Right cardiac atrium (tissue), 5 donors: ENCODE measurements at places on chromosomes 4 and X. TPM values are rescaled to one million over a fixed set of nuclear protein-coding genes. Genes with fewer than 3 reads are reported as not detected.

Gene HSFX3
- total RNA-seq = not detected

Gene GPRASP1
- 18.0 TPM for total RNA-seq

Gene ADGRL3
- 1.4 TPM for total RNA-seq

Gene TMEM31
- total RNA-seq = not detected

Gene ZCCHC12
- total RNA-seq = not detected

DNA sequence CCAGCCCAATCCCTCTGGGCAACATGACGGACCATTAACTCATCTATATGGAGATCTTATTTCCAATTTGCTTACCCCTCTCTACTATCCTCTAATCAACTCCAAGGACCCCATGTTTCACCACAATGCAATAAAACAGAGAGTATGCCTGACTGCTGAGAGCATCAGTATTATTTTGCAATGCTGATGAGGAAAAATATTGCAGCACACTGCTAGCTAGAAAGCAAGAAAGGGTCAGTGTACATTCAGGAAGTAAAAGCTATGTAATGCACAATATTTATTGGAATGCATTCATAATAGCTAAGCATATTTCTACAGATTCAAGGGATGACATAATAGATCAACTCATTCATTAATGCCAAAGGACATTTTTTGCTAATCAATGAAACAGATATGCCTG lies 33.2 kb downstream of the ARAP2 start:
- no peak for DNase-seq

- DNase-seq = peak; percentile 78
Observed at GRCh38 chrX:153476666-153477363, 6.4 kb upstream of the HAUS7 start.

DNA sequence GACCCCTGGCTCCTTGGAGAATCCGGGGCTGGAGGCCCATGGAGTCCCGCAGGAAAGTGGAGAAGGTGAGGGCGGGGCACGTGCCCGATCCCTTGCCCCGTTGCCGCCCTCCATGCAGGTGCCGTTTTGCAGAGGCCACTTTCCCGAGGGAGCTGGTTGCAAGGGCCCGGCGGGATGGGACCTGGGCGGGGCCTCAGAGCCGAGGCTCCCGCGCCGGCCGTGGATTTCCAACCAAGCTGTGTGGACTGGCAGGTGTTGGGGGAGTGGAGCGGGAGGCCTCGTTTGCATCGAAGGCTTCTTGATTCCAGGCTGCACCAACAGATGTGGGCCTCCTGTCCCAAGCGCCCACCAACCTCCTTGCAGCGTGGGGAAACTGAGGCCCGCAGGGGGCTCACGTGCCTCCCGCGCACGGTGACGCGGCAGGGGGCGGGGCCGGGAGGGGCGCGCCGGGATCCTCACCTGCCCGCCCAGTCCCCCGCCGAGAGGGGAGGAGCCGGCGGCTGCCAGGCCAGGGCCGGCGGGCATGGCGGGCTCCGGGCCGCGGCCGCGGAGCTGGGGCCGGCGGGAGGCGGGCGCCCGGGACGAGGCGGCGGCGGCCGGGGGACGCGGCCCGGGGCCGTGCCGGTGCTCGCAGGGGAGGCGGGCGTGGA lies 24.9 kb downstream of the SH3BP2 start:
- DNase-seq = peak; percentile 59

GRCh38 chr4:75889537-75890199 lies 12.6 kb downstream of the PPEF2 start:
- DNase-seq = no peak

DNA sequence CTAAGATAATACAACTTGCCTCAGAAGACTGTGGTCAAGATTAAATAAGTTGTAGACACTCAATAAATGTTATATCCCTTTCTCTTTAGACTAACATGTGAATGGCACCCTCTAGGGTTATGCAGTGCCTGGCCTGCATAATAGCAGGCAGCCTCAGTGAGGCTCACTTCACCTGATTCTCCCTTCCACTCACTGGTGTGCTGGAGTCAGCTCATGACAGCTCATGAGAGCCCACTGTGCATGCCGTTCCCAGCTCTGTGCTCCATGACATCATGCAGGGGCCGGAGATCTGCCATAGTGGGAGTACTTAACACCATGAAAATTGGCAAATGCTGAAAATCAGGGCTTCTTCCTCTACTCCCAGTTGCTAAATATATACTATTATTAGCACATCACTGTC lies 64.5 kb downstream of the TEC start:
- DNase-seq = no peak
